ENCODE measurements at places on chromosomes 7 and 10.
A peak's percentile ranks its signal among the peaks of the same experiment; 100 is the strongest.

DNA sequence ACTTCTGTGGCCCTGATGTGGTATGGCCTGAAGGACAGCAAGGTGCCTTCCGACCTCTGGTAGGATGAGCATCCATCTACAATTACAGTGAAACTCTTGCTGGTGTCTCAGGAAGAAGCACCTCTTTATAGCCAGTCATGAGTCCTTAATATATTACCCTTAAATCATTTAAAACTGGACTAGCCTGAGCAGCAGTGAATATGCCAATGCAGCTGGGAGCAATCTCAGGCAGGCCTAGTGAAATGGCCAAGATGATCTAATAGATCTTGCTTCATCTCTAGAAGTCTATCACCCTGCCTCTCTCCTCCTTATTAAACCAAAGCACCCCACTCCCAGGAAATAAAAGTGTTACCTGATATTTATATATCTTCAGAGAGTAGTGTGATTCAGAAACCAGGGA is 66.7 kb upstream of the SORCS3 start:
- DNase-seq: no peak

DNA sequence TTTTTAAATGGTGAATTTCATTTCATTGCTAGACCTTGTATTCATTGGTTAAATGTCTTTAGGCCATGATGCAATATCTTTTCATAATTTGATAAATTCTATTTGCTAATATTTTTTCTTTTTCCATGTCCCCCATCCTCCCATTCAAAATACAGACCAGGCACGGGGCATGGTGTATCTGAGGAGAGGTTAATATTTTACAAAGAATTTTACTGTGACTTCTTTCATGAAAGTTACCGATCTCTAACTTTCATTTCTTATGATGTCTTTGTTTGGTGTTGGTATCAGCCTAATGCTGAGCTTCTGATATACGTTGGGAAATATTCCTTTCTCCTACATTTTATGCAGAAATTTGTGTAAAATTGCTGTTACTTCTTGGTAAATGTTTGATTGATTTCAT is 216.7 kb upstream of the IGFBP3 start:
- DNase-seq: no peak

DNA sequence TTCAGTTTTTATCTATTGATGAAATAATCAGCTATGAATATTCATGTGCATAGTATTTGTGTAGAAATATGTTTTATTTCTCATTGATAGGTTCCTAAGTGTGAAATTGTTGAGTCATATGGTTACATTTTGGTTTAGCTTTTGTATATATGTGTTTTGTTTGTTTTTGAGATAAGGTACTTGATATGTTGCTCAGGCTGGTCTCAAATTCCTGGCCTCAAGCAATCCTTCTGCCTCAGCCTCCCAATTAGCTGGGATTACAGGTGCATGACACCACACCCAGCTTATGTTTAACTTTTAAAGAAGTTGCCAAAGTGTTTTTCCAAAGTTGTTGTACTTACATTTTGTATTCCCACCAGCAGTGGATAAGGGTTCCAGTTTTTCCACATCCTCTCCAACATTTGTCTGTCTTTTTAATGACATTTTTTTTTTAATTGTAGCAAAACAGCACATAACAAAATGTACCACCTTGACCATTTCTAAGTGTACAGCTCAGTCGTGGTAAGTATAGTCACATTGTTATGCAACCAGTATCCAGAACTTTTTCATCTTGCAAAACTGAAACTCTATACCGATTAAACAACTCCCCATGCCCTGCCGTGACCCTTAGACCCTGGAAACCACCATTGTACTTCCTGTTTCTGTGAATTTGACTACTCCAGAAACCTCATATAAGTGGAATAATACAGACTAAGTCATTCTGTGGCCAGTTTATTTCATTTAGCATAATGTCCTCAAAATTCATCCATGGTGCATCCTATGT is 12.6 kb upstream of the UBE2D1 start:
- peak; percentile 61 for DNase-seq

GRCh38 chr7:24951441-24951980 is 28.5 kb downstream of the OSBPL3 start:
- no peak for DNase-seq

DNA sequence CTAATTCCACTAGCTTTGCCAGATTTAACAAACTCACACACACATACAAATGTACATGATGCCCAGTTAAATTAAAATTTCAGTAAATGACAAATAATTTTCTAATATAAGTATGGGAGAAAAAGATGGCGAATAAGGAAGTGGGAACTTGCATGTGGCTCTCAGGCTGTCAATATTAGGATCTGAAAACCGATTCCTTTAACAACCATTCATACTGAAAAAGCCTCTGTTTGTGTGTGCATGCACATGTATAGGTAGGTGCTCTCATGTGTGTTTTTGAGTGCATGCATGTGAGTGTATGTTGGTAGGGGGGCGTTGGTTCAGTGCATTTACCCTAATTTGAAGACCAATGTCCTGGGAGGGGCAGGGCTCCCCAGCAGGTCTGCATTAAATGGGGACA is 125.3 kb downstream of the HTR7 start:
- no peak for DNase-seq

DNA sequence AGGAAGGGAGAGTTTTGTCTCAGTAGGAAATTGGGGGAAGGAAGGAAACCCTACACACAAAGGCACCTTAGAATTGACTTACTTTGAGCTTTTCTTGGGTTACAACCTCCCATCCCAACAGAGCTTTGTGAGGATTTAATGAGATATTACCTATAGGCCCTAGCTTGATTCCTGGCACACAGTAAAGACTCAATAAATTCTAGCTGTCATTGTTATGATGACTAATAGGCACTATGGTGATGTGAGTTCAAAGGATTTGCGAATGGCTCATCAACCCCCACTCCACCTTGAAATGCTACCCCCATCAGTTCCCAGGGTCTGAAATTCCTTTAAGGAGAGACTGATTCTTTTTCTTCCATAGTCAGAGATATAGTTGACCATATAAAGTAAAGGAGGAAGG is 67.9 kb upstream of the SMNDC1 start:
- peak; percentile 75 for DNase-seq

GRCh38 chr7:112093409-112093808 is 112.8 kb downstream of the DOCK4 start:
- DNase-seq: no peak

- no peak for DNase-seq
Measured at GRCh38 chr7:20542594-20542993, 72.9 kb upstream of the ABCB5 start.

DNA sequence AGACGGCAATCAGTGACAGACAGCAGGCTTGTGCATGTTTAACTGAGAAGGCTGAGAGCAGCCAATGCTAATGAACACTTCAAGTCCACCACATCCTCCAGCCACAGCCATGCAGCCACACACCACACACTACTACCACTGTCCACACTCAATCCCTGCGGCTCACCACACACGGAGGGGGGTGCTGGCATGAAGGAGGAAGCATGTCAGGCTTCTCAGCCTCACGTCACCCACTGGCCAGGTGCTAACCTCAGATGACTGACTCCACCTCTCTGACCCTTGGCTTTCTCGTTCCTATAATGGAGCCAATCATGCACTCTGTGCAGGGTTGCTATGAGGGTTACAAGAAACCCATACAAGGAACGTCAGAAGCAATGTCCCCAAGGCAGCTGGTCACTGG is 165.4 kb upstream of the RNF32 start:
- peak; percentile 51 for DNase-seq

DNA sequence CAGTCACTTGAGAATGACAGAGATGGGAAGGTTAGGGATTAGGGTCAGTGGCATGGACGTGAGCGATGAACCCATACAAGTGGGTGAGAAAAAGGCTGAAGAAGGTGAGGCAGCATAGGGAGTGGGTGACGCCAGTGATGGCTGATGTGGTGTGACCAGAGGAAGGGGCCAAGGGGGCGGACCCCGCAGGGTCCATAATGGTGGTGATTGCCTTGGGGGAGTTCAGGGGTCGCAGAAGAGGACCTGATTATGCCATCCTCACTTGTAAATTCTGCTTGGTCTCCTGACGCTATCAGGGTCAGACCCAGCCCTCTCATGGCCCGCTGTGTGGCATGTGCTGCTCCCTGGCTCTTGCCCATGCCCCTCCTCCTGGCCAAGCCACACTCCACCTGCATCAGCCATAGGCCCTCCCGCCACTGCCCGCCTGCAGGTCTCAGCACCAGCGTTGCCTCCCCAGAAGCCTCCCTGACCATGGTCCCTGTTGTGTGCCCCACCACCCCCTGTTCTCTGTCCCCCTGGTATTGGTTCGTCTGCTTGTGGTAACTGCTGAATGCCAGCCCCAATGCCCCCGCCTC is 235.7 kb downstream of the EBF3 start:
- no peak for DNase-seq

DNA sequence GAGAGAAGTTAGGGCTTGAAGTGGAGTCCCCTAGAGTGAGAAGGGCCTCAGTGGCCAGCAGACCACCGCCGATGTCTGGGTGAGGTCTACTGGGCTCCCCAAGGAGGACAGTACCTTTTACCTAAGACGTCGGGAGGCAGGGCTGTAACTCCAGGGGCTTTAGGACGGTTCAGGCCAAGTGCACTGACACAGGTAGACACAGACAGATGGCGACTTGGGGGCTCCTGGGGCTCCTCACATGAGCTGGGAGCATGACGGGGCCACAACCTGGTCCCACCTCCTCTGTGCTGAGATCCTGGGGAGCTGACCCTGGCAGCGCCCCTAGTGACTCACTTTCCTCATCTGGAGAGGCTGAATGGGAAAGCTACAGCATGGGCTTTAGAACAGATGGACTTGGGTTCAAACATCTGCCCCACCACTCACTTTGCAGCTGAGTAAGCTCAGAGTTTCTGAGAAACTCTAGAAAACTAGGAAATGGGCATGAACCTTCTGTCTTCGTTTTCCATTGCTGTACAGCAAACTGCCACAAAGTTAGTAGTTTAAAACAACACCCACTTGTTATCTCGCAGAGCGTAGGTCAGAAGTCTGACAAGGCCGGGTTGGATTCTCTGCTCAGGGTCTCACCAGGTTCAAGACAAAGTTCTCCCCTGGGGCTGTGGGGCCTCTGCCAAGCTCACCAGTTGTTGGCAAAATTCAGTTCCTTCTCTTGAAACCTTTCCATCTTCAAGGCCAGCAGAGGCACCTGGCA is 4.7 kb upstream of the COMTD1 start:
- DNase-seq: no peak

GRCh38 chr10:71256661-71257318 is 44.4 kb downstream of the UNC5B start:
- no peak for DNase-seq

DNA sequence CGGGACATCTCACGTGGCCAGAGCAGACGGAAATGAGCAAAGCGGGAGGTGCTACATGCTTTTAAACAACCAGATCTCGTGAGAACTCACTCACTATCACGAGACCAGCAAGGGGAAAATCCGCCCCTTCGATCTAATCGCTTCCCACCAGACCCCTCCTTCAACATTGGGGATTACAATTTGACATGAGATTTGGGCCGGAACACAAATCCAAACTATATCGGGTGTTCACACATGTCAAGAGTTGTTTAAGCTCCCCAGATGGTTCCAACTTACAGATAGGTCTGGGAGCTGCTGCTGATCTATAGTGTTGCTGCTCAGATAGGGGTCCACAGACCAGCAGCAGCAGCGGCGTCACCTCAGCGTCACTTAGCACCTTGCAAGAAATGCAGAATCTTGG is 194.9 kb downstream of the GPAM start:
- DNase-seq: no peak

DNA sequence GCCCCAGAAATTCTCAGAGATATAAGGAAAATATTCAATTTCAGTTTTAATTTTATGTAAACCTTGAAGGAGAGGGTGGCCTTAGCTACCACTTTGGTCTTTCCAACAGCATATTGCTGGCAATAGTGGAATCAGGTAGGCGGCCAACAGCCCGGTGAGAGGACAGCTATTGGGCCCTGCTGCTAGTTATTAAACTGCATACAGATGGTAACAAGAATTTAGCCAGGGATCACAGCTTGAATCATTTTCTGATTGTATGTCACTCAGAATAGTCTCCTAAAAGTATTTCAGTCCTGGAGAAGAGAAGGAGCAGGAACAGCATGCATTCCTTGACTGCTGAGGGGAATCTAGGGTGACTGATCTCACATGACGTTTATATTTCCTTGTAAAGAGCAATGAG is 261.4 kb upstream of the SMIM30 start:
- no peak for DNase-seq

DNA sequence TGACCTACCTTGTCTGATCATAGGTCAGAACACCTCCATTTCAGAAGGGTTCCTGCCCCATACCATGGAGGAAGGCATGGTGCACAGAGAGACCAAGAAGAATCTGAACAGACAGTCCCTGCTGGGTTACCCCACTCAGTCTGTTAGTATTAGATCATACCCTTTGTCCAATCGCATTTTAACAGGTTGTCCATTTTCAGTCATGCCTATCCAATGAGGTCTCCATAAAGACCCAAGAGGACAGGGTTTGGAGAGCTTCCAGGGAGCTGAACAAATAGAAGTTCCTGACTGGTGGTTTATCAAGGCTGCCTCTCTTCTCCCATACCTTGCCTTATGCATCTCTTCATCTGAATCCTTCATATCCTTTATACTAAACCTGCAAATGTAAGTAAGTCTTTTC is 21.2 kb upstream of the SLC16A12 start:
- DNase-seq: peak; percentile 27

GRCh38 chr7:36788825-36789470 is 64.7 kb upstream of the AOAH start:
- DNase-seq: no peak

- DNase-seq: peak; percentile 34
Measured at GRCh38 chr10:75651417-75651816, 220.0 kb downstream of the LRMDA start.

- DNase-seq: peak; percentile 81
Measured at GRCh38 chr7:139853506-139854123, 24.6 kb downstream of the TBXAS1 start.

DNA sequence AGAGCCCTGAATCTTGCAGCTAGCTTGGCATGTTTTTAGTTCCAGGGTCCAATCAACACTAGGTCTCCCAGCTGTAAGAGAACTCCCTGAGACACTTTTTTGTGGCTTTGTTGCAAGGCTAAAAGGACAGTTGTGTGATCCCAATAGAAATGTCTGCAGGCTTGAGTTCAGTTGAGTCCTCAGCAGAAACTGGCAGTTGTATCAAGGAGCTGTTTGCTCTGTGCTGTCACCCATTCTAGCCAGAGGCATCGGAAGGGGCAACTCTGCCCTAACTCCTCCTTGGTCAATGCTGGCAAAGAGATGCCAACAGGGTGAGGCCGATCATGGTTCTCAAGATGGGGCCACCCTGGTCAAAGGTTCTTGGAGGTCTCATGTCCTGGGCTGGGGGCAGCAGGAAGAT is 224.1 kb downstream of the BUB3 start:
- no peak for DNase-seq
